ENCODE measurements at places on chromosomes 13 and 19.

DNA sequence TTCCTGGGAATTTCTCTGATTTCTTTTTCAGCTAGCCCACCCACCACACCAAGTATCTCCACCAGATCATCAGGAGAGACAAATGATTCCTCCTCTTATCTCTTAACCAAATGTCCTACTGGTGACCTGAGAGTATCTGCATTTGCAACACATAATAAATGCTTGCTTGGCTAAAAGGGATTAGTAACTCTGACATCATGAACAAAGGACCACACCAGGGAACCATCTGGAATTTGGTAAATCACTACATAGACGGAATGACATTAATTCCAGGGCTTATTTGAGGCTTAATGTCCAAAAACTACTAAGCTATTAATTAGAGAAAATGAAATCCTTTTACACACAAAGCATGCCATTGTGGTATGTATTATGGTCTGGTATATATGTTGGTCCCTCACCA is 139.0 kb downstream of the RAP2A start:
- no peak for DNase-seq

GRCh38 chr19:5719274-5719960 is 529 bp downstream of the LONP1 start:
- DNase-seq, result no peak

GRCh38 chr13:32538143-32538620 is 413 bp downstream of the N4BP2L2 start:
- DNase-seq, result no peak

- DNase-seq, result no peak
Observed at GRCh38 chr19:2325281-2326046, 2.9 kb downstream of the LSM7 start.

- DNase-seq, result no peak
Observed at GRCh38 chr13:47415048-47415447, 518.2 kb upstream of the HTR2A start.

All from T follicular helper cell (primary cell).